CD4-positive, alpha-beta T cell treated with Interferon alpha-2 for 1 hour (primary cell): ENCODE measurements at places on chromosomes 3 and 15.

GRCh38 chr3:190117981-190118380, 2.7 kb downstream of the P3H2 start:
- no peak for DNase-seq

- DNase-seq: peak; percentile 64
These were observed 10.4 kb downstream of the TEX264 start for GRCh38 chr3:51681453-51681852.

DNA sequence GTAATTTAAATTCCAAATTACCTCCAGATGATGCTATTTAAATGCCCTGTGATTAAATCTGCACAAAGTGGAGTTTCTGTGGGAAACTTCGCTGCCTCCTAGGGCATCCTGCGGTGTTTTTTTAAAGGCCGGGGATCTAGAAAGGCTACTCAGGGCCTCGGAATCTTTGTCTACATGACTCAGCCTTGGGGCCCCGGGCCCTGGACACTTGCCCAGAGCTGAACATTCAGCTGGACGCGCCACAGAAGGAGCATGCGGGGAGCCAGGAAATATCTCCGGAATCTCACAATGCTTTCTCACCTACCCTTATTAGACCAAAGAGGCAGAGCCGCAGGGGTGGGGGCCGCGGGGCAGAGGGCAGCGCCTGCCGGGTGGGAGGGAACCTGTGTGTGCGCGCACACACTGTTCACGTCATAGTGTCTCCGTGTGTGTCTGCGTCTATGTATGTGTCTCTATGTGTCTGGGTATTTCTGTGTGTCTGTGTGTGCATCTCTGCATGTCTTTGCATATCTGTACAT, 145.5 kb upstream of the TPM1 start:
- DNase-seq: no peak

GRCh38 chr3:184144505-184144904, 9.3 kb downstream of the EIF2B5 start:
- no peak for DNase-seq

- DNase-seq: peak; percentile 73
These were observed 9.2 kb upstream of the RBSN start for GRCh38 chr3:15108082-15108545.

GRCh38 chr15:53974813-53975212, 3.4 kb upstream of the UNC13C start:
- no peak for DNase-seq

DNA sequence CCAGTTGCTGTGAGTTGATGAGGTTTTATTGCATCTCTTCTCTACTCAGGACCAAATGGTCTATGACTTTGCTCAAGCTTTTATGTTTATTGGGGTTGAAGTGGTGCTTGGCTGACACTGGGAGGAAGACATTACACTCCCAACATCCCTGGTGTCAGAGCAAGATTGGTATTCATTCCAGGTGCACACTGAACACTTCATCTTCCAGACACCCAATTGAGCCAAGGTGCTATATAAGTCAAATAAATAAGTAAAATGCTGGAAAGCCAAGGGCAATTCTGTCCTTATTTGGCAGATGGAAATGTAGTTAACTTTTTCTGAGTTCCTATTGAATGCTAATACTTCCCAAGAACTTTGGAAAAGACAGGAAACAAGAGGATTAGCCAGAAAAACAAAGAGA, 53.2 kb upstream of the CDV3 start:
- DNase-seq: no peak

GRCh38 chr3:12343047-12343501, 54.2 kb downstream of the PPARG start:
- DNase-seq: no peak

DNA sequence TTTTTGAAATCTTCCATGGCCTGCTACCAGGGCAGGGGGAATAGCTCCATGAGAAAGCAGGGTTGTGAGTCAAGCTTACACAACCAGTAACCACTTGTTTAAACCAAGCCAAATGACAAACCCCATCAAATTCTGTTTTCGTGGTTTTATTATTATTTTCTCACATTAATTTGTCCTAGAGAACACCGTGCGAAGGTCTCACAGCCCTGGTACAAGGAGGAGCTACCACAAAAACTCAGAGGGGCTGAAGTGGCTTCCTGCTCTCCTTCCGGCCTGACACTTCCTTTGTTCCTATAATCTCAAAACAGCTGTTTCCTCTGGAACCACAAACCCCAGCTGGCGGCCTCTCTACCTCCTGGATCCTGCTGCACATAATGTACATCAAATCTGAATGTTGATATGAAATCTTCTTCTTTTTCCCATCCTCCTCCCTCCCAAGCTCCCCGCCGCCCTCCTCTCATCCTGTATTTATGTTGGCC, 375.9 kb downstream of the MCTP2 start:
- DNase-seq: no peak

GRCh38 chr3:140164922-140165590, 230.1 kb downstream of the CLSTN2 start:
- DNase-seq: no peak

GRCh38 chr3:194879126-194879877, 193.6 kb downstream of the FAM43A start:
- DNase-seq: peak; percentile 54

DNA sequence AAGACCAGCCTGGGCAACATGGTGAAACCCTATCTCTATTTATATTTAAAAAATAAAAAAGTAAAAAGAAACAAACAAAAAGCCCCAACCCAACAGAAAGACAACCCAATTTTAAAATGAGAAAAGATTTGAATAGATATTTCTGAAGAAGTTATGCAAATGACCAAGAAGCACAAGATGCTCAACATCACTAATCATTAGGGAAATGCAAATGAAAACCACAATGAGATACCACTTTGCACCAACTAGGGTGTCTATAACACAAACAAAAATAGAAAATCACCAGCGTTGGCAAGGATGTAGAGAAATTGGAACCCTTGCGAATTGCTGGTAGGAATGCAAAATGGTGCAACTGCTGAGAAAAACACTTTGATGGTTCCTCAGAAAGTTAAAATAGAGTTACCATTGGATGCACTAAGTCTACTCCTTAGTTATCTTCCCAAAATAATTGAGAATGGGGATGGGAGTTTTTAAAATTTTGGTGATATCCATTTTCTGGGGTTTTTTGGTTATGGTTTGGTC, 45.8 kb upstream of the CCNB2 start:
- DNase-seq: no peak

DNA sequence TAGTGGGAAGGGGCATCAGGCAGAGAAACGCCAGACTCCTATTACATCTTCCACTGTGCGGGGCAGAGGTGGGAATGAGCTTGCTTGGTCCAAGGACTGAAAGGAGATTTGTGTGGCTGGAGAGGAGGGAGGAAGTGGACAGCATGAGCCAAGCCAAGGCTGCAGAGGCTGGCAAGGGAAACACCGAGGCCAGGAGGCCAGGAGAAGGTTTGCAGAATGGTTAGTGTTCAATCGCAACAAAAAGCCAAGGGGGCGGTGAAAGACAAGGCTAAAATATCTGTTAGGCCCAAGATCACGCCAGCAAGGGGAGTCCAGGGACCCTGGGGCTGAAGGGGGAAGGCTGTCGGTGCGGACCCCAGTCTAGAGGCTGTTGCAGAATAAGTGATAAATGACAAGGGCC, 75.8 kb downstream of the CPN2 start:
- DNase-seq: no peak

DNA sequence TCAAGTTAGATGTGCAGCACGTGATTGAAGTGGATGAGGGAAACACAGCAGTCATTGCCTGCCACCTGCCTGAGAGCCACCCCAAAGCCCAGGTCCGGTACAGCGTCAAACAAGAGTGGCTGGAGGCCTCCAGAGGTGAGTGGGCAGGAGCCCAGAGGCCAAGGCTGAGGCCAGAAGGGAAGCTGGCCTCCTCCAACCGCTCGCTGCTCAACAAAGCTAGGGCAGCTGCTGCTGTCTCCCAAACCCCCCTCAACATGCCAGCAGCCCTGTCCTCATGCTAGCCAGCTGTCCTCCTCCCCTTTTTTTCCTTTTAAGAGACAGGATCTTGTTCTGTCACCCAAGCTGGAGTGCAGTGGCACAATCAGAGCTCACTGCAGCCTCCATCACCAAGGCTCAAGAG, 57.0 kb downstream of the BOC start:
- no peak for DNase-seq

DNA sequence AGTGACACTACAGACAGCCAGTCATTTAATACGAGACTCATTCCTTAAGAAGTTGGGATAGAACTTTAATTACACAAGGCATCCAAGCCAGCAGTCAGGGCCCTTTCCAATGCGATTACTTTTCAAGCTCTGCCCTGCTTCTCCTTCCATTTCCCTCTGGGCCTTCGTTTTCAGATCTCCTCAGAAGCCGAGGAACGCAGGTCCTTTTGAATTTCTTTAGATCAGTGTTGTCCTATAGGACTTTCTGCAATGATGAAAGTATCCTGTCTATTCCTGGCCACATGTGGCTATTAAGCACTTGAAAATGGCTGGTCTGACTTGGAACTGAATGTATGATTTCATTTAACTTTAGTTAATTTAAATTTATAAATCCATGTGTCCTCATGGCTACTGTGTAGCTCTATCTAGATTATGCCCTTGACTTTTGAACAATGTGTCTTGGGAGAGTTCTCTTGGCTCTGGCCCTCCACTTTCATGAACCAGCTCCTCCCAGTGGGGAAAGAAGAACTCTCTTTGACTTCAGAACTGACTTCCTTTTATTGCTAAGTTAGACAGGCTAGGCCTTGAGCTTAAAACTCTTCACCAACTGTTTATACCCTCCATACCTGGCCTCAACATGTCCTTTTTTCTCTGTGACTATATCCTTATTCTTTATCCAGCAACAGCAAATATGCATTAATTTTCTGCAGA, 22.6 kb downstream of the TGFBR2 start:
- DNase-seq: peak; percentile 55

DNA sequence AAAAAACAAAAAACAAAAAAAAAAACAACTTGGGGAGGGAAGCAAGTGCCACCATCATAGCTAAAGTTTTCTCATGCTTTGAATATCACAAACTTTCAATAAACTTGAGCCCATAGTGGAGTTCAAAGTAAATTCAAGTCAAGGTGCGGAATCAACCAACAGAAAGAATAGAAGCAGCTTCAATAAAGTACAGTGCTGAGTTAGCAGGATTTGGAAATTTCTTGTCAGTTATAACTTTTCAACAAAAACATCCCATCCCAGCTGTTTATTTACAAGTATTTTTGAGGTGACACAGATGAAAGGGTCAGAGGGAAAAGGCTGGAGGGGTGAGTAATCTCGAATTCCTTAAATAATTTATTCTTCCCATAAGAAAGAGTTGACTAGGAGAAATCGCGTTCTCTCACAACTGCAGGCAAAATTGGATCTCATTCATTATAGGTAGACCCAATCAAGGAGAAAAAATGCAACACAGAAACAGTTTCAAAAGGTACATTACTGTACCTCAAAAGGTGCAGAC, 477.4 kb upstream of the RASGRP1 start:
- no peak for DNase-seq

- DNase-seq: no peak
These were observed 169.1 kb upstream of the NSMCE3 start for GRCh38 chr15:29438703-29439055.

DNA sequence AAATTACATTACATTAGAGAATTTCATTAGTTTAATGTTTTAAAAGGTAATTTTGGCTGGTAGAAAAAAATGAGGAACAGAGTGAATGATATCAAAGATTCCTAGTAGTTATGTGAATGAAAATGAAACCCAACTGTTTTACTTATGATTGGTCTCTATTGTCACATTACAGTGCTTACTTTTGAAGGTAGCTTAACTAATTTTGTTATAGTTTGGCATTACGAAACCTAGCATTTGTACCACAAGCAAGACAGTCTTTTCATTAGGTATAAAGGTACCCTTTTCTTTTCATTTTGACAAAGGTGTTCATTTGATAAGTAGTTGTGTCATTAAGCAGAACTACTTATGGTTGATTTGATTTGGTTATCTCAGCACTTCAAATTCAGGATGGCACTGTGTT, 6.9 kb downstream of the SELENOT start:
- DNase-seq: no peak

GRCh38 chr15:70356919-70357318, 259.2 kb upstream of the TLE3 start:
- no peak for DNase-seq

DNA sequence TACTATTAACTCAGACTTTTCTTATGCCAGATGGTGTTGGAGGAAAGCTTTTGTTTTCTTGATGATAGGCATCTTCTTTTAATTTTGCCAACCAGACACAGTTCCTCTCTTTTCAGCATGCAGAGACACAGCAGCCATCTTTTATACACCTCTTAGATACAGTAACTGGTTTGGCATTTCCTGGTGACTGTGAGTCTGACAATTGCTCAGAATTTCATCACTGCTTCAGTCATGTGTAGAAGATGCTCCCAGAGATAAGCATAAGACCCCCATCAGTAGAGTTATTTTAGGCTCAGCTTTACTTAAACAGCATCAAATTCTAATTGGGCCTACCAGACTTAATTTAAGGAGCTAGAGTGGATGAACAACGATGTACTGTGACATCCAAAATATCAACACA, 779.0 kb downstream of the SQOR start:
- DNase-seq: no peak

DNA sequence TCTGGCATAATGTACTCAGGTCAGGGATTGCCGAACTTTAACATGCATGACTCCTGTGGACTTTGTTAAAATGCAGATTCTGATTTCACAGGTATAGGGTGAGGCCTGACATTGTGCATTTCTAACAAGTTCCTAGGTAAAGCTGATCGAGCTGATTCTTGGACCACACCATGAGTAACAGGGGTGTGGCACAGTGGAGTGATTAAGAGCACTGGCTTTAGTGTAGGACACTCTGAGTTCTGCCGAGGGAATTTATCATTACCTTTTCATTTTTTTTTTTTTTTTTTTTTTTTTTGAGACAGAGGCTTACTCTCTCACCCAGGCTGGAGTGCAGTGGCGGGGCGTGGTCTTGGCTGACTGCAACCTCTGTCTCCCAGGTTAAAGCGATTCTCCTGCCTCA, 169.3 kb downstream of the ADAMTS9 start:
- no peak for DNase-seq

GRCh38 chr3:71118436-71118835, 465.1 kb downstream of the FOXP1 start:
- DNase-seq: no peak

DNA sequence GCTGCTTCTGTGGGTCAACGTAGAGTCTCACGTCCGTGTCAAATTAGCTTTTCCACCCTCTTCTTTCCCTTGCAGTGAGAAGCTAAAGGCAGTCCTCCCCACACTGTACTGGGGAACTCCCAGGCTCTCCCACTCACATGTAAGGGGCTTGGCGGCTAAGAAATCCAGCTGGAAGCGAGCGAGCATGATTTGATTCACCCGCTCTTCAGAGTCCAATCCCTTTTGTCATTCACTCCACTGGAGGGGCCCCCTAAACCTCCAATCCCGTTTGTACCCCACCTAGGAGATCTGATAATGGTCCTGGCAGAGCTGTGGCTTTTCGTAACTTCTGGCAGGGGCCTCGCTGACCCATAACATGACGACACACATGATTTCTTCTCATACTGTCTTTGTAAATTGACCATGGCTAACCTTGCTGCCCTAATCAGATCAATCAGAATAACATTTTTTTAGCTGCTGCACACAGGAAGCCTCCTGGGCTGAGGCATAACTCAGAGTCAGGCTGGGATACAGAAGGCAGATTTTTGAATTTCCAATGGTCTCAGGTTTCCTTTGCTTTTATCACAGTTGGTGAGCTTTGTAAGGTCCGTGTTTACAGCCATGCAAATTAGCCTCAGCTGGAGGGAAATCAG, 235.2 kb downstream of the GREM1 start:
- DNase-seq: no peak
